ENCODE measurements at places on chromosomes 2 and 18. TPM values are rescaled to one million over a fixed set of nuclear protein-coding genes. Genes with fewer than 3 reads are reported as not detected.

The ABCG5 gene
- not detected for total RNA-seq

The IER3IP1 gene
- total RNA-seq, result 10.0 TPM

The KCNIP3 gene
- not detected for total RNA-seq

- DNase-seq, result no peak
- no peaks in the 10 kb centered on the region for H3K27me3 ChIP-seq
- no peak overlapping the region for H3K4me3 ChIP-seq
- peaks cover 12% of the 10 kb centered on the region for H3K36me3 ChIP-seq
Measured at GRCh38 chr2:28185153-28185552, 207.5 kb upstream of the FOSL2 start.

- no peaks in the 10 kb centered on the region for H3K4me1 ChIP-seq
- H3K27me3 ChIP-seq, result peaks cover 31% of the 10 kb centered on the region
- H3K27ac ChIP-seq, result no peak overlapping the region
- no peaks in the 10 kb centered on the region for H3K36me3 ChIP-seq
Measured at GRCh38 chr2:120436885-120437603, 91.1 kb downstream of the INHBB start.

DNA sequence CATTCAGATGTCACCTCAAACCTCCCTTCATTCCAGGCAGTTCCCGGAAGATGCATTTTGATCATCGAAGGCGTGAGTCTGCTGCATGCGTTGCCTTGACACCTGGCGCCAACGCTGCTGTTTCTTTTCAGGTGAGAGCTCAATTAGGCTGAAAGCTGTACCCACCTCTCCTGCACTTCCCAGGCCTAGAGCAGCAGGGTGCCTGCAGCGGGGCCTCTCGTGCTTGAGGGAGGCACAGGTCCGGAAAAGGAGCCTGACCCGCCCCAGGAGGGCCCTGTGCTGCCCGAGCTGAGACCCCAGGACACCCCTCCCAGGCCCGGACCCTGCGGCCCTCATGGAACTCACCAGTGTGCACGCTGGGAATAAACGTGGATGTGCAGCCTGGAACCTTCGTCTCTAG is 31.4 kb upstream of the KCNG2 start:
- no peak for DNase-seq
- no peak overlapping the region for H3K4me3 ChIP-seq
- H3K4me1 ChIP-seq, result no peaks in the 10 kb centered on the region
- H3K36me3 ChIP-seq, result no peaks in the 10 kb centered on the region
- H3K27me3 ChIP-seq, result peaks cover 4% of the 10 kb centered on the region

DNA sequence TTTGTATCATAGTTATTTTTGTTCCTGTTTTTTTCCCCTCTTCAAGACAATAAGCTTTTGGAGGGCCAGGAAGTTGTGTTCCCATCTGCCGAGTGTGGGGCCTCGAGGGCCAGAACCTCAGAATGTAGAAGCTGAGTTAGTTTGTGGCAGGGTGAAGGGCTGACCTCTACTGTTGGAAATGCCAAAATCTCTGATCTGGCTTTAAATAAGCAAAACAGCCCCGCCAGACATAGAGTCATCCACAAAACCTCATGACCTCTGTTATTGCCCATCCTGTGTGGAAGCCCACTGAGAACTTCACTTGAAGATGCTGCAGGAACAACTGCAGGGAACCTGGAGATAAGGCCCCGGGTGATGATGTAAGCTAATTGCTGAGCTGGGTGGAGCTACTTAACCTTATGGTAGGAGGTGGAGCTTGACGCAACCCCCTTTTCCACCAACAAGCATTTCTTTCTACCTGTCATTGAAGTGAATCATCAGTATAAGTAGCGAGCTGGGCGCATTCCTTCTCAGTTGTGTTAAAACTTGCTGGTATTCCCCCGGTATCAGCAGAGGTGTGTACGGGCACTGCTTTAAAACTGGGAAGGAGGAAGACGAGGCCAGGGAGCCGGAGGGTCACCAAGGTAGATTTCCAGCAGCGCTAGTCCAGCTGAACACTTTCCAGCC is 177.2 kb downstream of the NEDD4L start:
- H3K36me3 ChIP-seq, result no peaks in the 10 kb centered on the region
- peaks cover 23% of the 10 kb centered on the region for H3K27me3 ChIP-seq
- DNase-seq, result no peak
- no peak overlapping the region for H3K27ac ChIP-seq
- H3K4me3 ChIP-seq, result no peak overlapping the region
- H3K4me1 ChIP-seq, result no peaks in the 10 kb centered on the region

- H3K4me3 ChIP-seq, result peak overlapping the region; percentile 58
- DNase-seq, result no peak
- H3K4me1 ChIP-seq, result peaks cover 67% of the 10 kb centered on the region
- H3K36me3 ChIP-seq, result peaks cover 87% of the 10 kb centered on the region
- H3K27ac ChIP-seq, result peak overlapping the region; percentile 85
Measured at GRCh38 chr2:230439590-230439989, 23.6 kb downstream of the SP100 start.
